ENCODE measurements at places on chromosomes 1 and 21.

GRCh38 chr1:192133350-192133926 lies 24.8 kb upstream of the RGS18 start:
- peak; percentile 23 for DNase-seq

DNA sequence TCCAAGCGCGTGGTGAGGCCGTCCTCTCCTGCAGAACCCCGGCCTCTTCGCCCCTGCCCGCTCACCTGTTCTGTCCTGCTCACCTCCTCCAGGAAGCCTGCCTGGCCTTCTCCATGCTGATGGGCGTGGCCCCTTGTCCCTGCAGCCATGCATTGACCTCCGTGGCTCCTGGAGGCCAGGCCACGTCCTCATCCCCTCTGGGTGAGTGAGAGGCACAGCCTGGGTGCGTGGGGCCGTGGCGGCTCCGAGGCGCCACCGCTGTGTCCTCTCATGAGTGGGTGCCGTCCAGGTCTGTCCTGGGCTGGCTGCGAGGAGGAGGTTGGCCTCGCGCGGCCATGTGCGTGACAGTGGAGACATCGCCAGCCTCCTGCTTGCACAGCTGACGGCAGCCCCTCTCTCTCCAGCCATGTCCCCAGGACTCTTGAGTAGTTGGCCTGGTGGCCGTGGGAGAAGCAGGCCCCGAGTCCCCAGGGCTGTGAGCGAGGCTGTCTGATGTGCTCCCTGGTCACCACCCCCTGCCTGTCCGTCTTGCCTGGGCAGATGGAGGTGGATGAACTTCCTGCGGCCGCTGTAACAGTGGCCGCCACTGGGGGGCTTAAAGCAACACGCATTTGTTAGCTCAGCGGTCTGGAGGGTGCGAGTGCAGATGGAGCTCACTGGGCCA lies 58.1 kb downstream of the PRKCZ start:
- no peak for DNase-seq

DNA sequence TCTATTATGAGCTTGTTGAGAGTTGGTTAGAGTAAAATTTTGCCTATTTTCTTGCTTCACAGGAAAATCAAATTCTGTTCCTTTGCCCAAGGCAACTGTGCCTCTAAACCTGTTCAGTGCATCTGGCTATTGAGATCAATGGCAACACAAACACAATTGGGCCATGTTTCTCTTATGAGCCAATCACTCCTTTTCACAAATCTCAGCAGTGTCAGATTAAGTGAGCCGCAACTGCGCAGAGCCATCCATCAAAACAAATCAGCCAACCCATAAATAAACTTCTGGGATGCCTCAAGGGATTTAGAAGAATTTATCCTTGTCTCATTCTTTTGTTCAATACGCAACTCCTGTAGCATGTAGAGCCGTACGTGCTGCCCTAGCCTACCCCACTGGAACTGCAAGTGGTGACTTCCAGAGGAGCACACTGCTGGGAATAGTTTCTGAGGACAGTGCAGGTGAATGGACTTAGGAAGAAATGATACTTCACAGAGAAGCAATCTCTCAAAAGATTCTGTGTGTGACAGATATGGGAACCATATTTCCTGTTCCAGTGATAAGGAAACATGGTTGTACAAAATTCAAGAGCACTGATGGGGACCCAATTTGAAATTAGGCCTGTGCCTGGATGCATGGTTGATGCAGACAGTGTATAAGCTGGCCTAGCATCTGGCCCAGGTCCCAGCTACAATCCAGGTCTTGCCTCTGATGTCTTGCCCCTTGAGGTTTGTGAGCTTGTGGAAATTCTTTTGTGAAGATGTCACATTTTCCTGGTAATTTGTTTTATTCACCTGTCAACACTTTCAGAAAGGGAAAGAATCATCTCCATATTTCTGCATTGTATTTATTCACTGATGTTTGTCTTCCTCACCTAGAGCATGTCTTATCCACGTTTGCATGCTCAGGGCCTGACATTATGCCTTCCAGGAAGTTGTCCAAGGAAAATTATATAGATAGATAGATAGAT lies 166.2 kb downstream of the URB2 start:
- DNase-seq: no peak

DNA sequence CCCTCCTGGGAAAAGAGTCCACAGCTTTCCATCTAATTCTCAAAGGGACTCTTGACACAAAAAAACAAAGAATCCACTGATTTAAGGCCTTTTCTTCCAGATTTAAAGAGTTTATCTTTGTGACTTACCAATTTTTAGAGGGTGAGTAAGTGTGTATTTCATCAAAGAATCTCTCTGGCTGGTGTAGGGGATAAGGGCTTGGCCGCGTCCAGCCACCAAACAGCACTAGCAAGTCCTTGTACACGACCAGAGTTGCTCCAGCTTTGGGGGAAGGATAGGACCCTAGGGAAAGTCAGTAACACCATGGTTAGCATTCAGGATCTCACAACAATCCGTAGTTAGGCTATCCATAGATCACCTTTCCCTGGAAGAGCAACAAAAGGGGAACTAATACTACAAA lies 19.5 kb upstream of the CPLANE2 start:
- no peak for DNase-seq

- no peak for DNase-seq
These were observed 71.9 kb upstream of the C1orf174 start for GRCh38 chr1:3971981-3972380.

DNA sequence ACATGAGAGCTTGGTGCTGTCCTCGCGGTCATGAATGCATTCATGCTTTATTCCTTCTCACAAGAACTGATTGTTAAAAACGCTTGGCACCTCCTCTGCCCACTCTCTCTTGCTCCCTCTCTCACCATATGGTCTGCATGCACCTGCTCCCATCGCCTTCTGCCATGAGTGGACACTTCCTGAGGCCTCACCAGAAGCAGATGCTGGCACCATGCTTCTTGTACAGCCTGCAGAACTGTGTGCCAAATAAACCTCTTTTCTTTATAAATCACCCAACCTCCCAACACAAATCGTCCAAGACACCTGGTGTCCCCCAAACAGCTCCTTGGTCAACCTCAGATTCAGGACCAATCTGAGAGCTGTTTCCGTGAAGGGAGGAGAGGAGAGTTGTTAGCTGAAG lies 43.3 kb upstream of the PCBP3 start:
- DNase-seq: no peak

DNA sequence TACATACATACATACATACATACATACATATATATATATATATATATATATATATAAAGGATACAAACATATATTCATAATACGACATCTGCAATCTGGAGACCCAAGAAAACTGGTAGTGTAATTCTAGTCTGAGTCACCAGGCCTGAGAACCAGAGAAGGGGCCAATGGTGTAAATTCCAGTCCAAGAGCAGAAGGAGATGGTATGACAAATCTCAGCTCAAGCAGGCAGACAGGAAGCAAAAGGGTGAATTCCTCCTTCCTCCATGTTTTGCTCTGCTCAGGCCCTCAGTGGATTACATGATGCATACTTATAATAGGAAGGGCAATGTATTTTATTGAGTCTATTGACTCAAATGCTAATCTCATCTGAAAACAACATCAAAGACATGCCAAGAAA lies 1060.4 kb upstream of the TMPRSS15 start:
- DNase-seq: peak; percentile 76

DNA sequence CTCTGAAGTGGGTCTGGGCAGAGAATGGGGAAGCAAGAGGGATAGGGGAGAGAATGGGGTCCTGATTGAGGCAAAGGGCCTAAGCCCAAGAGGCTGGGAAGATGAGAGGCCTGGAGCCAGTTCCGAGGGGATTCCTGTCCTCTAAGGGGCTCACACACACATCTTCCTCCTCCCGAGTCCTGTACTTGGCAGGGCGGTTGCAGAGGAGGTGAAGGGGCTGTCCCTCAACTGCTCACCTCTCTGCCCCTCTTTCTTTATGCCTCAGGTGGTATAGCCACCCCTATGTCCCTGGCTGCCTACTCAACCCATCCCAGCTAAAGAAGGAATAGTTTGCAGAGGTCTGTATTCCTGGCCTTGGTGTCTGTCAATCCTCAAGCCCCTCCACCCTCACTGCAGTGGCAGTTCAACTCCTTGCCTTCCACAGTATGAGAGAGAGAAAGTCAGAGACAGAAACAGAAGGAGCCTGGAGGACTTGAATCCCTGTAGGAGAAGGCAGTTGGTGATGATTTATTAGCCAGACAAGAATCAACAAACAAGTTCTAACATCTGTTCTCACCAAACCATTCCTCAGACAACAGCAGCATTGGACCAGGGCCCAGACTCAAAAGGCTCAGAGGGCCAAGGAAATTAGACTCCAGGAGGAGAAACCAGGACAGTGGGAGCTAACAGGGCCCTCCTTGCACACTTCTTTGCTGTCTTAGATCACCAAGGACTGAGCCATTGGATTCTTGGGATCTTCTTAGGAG lies 10.7 kb downstream of the SH2D2A start:
- no peak for DNase-seq

GRCh38 chr1:75672528-75673393 lies 51.7 kb upstream of the ACADM start:
- peak; percentile 92 for DNase-seq

DNA sequence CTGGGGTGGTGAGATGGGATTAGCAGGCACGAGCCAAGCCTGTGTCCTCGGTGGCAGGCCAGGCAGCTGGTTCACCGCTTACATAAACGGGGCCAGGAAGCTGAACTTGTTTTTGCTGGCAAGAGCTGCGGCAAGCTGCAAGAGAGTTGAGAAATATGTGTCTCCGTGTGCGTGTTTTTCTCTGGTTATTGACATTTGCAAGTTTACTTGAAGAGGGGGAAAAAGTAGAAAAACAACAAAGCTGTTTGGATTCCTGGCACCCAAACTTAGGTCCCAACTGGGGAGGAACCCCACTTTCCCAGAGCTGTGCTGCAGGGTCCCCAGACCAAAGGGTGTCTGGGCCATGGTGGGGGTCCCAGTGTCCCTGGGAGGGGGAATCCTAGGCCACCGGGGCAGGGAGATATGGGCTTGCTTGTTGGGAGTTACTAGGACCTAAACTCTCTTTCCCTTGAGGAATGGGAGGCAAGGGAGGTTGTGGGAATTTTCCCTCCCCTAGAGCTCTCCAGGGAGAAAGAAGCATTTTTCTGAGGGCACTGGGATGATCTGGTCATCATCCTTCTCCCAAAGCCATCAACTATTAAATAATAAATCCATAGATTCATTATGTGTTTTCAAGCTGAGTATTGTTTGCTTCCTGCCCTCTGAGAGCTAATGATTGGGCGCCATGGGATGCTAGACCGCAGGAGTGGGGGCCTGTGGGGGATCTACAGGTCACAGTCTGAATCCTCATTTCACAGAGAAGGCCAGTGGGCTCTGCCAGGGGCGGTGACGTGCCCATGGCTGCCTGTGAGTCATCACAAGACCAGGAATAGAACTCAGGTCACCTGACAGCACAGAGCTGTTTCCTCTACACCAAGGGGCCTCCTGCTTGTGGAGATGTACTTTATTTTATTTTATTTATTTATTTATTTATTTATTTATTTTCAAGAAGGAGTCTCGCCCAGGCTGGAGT lies 14.8 kb downstream of the IL6R start:
- DNase-seq: peak; percentile 75

- DNase-seq: no peak
These were observed 6.8 kb downstream of the ATP1A1 start for GRCh38 chr1:116379674-116380498.

DNA sequence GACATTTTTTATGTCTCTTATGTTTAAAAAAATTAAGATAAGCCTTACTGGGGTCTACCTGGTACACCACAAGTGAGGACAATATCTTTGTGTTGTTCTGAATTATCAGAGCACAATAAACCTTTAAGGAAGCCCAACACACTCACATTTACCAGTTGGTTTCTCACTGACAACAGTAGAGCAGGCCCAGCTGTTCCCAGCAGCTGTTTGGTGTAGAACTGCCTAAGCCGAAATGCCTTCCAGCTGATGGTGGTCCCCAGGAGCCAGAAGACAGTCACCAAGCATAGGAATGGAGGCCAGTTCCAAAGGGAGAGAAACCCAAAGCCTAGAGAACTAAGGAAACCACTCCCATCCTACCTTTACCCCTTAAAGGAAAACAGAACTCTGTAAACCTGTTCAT lies 428.6 kb upstream of the CAMK1G start:
- no peak for DNase-seq

DNA sequence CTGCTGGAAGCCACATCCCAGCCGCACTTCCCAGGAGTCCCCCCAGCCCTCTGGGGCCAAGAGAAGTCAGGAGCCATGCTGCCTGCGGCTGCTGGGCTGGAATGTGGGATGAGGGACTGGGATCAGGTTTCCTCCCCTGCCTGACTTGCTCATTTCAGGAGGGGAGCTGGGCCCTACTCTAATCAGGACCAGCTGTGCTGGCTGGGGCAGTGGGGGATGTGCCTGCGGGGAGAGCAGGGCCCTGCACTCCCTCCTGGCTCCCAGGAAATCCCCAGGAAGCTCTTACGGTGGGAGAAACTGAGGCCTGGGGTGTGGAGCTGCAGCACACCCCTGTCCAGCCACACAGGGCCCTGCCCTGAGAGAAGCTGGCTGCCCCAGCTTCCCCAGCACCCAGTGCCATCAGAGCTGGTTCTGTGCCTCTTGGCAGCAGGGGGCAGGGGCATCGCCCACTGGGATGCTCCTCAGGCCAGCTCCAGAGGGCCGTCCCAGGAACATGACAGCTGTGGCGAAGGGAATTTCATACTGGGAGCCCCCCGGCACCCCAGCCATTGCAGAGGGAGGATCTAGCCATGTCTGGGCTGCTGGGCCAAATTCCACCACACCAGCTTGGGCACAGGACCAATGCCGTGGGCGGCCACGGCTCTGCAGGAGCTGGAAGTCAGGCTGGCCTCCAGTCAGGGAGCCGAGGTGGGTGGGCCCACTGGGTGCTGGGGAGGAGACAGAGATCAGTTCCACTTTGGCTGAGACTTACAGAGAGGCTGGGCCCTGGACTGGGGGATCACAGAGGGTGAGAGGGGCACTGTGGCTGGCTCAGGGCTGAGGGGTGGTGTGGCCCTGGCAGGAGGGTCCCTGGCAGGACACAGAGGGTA lies 21.3 kb upstream of the PRSS38 start:
- DNase-seq: peak; percentile 15

DNA sequence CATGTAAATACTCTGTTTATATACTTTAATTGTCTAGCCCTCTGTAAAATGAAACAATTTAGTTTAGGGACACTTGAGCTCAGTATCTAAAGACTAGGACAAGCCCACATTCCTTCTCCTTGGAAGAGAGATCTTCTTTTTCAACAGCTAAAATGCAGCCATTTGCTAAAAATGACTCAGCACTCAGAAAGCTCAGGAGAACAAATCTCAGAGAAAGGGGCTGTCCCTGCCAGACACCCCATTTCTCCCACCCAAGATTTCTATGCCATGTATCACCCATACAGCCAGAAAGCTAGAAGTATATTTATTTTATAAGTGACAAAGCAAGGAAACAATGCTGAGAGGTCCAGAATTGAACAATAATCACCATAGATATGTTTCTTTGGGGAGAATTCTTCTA lies 23.2 kb upstream of the PRDX6 start:
- DNase-seq: peak; percentile 48
